NCI-H524 treated with DMSO at 0.1 percent for 48 hours (cell line): ENCODE measurements at places on chromosomes 5 and 9.

DNA sequence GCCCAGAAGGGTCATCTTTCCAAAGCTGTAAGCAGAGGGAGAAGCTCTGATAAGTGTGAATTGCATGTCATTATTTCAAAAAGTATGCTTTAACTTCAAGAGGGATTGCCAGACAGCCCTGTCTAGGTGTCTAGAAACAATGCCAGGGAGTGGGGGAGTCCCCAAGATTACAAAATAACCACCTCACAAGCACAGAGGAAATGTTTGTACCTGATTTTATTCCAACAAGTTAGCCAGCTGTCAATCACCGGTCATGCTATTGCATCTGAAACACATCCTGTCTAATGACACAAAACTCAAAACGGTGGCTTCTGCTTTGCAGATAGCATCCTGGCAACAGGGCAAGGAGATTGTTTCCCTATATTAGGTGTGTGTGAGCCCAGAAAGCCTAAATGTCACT lies 154.2 kb upstream of the WWC1 start:
- no peak for DNase-seq

DNA sequence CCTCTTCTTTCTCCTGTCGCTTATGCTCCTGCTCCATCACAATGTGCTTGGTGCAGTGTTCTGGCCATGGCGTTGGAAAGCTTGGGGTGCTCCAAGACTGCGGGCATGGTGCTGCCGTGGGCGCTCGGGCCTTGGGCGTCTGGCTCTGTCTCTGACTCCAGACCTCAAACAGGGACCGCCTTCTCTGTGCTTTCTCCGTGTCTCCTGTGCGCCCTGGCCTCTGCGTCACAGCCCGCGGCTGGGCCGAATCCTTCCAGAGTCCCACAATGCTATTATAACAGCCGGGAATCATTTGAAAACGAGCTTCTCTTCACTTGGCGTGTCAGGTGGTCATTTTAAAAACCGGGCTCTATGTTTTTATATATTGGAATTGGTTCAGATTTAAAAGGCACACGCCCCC lies 32.4 kb upstream of the PUM3 start:
- no peak for DNase-seq

DNA sequence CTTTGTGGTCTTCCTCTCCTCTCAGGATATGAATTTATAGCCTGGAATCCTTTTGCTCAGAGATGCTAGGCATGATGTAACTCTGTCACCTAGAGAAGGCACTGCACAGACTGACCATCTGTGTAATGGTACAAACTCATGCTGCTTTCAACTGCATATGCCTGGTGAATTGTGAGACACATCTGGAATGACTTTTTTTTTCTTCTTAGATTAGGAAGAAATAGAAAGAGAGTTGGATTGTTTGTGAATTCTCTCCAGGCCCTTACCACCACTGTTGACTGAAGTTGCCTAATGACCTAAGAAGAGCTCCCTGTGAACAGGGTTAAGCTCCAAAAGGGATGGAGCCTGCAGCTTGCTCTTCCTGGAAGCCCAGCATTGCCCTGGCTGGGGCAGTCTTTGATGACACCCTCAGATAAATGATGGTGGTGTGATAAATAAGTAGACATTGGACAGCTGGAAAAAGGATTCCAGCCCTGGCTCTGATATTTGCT lies 47.8 kb upstream of the TRIM32 start:
- no peak for DNase-seq

- no peak for DNase-seq
Observed at GRCh38 chr5:125696762-125697161, 726.4 kb upstream of the GRAMD2B start.

DNA sequence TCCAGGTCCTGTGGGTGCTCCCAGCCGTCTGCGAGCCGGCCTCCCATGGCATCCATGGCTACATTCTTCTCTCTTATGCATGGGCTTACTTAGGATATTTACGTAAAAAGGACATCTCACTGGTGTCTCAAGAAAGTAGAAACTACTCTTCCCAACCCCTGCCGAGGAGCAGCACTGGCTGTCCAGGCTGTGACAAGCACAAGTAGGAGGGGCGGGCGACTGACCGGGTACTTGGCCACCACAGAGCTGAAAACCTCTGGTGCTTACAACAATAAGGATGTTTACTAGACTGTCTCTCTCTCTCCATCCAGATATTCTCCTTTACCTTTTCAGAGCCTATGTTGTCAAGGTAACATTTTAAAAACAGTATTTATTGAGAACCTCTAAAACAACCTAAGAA lies 56.3 kb upstream of the TBC1D9B start:
- DNase-seq: no peak

- peak; percentile 44 for DNase-seq
Observed at GRCh38 chr5:83197326-83197967, 120.1 kb downstream of the XRCC4 start.

- DNase-seq: no peak
Observed at GRCh38 chr5:16595881-16596580, 20.8 kb downstream of the RETREG1 start.

DNA sequence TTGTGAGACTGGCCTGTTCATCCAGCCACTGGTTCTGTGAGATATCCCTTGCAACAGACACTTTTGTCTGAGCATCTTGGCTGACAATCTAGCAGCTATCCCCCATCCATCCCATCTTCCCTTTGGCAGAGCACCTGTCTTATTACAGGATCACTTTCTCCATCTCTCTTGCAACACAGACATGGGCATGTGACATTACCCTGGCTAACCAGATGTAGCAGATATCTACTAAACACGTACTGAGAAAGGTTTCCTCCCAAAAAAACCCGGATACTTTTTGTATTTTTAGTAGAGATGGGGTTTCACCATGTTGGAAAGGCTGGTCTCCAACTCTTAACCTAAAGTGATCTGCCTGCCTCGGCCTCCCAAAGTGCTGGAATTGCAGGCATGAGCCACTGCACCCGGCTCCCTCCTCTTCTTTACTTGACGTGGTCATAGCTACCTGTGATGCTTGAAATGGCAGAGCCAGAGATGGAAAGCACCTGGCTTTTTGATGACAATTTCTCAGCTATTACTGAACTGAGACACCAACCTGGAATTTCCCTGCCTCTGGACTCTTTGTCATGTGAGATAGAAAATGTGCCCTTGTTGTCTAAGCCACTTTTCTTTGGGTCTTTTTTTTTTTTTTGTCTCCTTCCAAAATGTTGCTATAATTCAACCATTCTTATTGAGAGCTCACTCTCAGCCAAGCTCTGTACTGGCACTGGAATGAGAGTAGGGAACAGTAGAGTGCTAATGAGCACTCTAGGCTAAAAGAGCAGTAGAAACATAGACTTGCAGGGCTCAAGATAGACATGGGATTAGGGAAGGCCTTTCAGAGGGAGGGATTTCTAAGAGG lies 32.6 kb downstream of the FNBP1 start:
- DNase-seq: no peak

DNA sequence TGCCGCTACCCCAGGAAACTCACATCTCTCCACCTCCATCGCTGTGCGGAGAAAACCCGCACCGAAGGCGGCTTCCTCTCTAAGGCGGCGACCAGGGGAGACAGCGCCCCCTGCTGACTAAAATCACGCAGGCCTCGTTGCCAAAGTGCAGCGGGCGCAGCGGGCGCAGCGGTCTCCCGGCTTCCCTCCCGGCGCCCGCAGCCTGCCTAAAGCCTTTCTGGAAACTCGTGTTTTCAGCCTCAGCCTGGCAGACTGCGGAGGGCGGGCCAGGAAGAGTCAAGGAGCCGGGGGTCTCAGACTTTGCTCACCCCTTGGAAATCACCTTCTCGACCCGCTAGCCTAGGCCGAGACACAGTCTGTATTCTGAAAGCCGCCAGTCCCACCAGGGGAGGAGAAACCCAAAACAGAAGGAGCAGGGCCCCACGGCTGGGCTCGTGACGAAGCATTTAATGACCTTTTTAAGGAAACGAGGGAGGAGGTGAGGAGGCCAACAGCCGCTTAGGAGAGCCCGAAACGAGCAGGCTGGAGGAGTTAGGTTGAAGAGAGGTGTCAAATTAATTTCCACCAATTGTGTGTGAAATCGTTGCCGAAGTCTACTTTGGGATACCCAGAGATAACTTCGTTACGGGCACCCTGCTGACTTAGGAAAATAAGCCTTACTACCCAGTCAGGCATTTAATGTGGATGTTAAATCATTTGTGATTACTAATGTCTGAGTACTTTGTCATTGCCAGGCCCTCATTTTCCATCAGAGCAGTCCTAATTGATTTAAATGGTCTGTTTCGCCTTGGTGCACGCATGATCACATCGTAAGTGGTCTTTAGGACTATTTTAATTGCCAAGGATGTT lies 7.3 kb upstream of the FOXB2 start:
- DNase-seq: no peak

- DNase-seq: no peak
Observed at GRCh38 chr9:38081356-38082108, 12.5 kb upstream of the SHB start.

DNA sequence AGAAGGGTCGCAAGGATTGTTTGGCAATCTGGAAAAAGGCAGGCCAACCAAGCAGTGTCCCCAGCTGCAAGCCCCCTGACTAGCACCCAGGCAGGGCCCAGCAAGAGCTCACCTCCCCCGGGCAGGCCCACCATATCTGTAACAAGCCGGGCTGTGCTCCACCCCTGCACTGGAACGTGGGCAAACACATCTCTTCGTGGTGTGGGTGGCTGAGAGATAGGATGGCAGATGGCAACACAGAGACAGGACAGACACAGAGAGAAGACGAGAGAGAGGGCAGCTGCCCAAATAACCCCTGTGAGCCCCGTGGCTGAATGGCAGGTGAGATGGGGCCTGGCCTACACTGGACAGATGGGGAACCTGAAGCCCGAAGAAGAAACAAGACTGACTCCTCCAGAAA lies 9.4 kb downstream of the BBLN start:
- peak; percentile 66 for DNase-seq

DNA sequence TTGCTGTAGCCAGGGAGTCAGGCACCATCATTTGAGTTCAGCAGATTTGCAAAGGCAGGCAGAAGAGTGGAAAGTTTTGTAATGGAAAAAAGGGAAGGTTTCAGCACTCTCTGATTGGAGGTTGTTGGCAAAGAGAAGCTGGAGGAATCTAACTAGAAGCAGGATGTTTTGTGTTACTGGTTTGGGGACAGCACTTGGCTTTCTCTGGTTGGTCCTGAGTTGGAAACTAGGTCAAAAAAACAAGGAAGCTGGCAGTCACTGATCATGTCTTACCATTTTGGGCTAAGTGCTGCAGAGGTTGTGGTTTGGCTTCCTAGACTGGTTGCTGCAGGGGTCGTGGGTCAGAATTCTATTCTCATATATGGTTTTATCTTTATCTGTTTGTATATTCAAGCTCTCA lies 189.8 kb downstream of the DRD1 start:
- DNase-seq: no peak
